ENCODE measurements at places on chromosomes 16 and 17. TPM values are rescaled to one million over a fixed set of nuclear protein-coding genes. Genes with fewer than 3 reads are reported as not detected.

DNA sequence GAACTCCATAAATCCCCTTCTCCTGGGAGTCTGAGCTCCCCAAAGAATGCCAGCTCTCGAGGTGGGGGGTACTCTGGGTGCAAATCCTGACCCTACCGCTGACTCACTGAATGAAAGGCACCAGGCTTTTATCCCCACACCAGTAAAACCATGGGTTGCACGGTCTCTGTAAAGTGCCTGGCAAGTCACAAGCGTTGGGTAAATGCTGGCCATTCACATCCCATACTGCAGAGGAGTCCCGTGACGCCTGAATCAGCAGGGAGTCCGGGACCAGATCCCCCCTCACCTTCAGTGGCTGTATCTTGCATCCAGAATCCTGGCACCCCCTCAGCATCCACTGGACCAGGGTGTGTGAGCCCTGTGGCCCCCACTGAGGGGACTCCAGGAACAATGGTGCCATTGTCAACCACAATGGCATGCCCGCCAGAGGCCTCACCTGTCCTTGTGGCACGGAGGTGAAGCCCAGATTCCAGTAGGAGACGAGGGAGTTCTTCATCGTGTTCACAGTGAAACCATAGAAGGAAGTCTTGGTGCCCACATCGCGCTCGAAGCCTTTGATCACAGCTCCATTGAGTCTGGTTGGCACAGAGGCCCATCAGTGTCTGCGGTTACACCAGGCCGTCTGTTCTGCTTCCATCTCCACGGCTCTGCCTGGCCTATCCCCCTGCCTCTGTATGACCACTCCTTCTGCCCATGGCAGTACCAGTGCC is 13.3 kb downstream of the ST6GALNAC2 start:
- DNase-seq = no peak
- H3K4me3 ChIP-seq = no peak overlapping the region
- H3K36me3 ChIP-seq = no peaks in the 10 kb centered on the region
- peaks cover 29% of the 10 kb centered on the region for H3K4me1 ChIP-seq
- no peaks in the 10 kb centered on the region for H3K27me3 ChIP-seq

COX6A2 gene
- not detected for total RNA-seq

DNA sequence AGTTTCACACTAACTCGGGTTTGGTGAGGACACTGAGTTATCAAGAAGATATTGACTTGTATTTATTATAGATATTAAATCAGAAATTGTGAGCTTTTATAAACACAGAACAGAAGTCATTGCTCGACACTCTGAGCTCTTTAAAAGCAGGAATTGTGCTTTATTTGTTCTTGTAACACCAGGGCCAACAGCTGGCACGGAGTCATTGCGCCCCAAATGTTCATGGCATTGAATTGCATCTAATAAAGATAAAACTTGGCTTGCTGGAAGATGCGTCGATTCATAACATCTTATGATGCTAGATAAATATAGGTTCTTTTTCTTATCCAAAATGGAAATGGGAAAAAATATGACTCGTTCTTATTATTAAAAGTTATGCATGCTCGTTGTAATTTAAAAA is 11.8 kb upstream of the MLYCD start:
- DNase-seq = no peak
- no peak overlapping the region for H3K4me3 ChIP-seq
- H3K27me3 ChIP-seq = no peaks in the 10 kb centered on the region

TBX21 gene
- 0.10 TPM for total RNA-seq

GRCh38 chr16:87556941-87557459 is 45.3 kb upstream of the JPH3 start:
- H3K27me3 ChIP-seq = no peaks in the 10 kb centered on the region
- no peak overlapping the region for H3K27ac ChIP-seq
- H3K36me3 ChIP-seq = no peaks in the 10 kb centered on the region
- H3K4me1 ChIP-seq = no peaks in the 10 kb centered on the region
- no peak overlapping the region for H3K4me3 ChIP-seq
- DNase-seq = no peak

- H3K27me3 ChIP-seq = no peaks in the 10 kb centered on the region
- peaks cover 6% of the 10 kb centered on the region for H3K4me1 ChIP-seq
- no peak overlapping the region for H3K27ac ChIP-seq
- no peak for DNase-seq
Measured at GRCh38 chr16:31270795-31271194, 11.0 kb downstream of the ITGAM start.

DNA sequence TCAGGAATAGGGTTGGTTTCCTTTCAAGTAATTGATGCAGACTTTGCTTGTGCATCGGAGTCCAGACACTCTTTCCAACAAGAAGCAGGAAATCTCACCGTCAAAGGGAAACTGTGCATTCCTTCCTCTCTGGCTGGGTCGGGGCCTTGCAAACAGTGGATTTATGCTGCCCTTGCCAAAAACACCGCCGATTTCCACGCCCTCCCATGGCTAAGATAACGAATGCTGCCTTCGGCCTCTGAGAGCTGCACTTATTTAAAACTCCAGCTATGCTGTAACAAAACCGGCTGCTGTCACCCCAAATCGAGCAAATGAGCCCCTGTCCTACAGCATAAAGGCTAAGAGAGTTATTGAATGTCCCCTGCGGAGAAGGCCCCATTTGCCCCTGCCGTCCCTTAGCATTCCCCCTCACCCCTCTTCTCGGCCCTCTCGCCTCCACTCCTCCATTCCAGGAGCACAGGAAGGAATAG is 275.5 kb upstream of the IRX5 start:
- no peak for DNase-seq
- no peaks in the 10 kb centered on the region for H3K4me1 ChIP-seq
- no peak overlapping the region for H3K27ac ChIP-seq
- no peak overlapping the region for H3K4me3 ChIP-seq
- H3K36me3 ChIP-seq = no peaks in the 10 kb centered on the region
- 0 out of 2 replicates have a peak, but pooled peaks cover 2% of the 10 kb centered on the region for H3K27me3 ChIP-seq

DNA sequence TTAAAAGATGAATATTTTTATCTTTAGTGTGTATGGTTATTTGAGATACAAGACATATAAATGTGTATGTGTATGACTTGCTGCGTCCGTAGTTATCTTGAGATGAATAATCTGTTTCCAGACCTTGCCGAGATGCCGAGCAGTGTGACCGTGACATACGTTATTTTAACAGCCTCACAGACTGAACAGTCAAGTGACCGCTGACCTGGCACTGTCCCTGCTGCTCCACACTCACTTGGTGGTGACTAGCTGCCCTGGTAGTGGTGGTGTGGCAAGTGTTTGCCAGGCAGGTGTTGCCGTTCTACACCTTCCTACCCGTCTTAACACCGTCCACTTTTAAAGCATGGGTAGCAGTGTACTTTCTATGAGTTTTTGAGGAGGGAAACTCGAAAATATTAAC is 5.0 kb downstream of the ZC3H18 start:
- no peak overlapping the region for H3K4me3 ChIP-seq
- no peaks in the 10 kb centered on the region for H3K27me3 ChIP-seq
- peaks cover 8% of the 10 kb centered on the region for H3K36me3 ChIP-seq
- no peak overlapping the region for H3K27ac ChIP-seq
- peaks cover 5% of the 10 kb centered on the region for H3K4me1 ChIP-seq

DNA sequence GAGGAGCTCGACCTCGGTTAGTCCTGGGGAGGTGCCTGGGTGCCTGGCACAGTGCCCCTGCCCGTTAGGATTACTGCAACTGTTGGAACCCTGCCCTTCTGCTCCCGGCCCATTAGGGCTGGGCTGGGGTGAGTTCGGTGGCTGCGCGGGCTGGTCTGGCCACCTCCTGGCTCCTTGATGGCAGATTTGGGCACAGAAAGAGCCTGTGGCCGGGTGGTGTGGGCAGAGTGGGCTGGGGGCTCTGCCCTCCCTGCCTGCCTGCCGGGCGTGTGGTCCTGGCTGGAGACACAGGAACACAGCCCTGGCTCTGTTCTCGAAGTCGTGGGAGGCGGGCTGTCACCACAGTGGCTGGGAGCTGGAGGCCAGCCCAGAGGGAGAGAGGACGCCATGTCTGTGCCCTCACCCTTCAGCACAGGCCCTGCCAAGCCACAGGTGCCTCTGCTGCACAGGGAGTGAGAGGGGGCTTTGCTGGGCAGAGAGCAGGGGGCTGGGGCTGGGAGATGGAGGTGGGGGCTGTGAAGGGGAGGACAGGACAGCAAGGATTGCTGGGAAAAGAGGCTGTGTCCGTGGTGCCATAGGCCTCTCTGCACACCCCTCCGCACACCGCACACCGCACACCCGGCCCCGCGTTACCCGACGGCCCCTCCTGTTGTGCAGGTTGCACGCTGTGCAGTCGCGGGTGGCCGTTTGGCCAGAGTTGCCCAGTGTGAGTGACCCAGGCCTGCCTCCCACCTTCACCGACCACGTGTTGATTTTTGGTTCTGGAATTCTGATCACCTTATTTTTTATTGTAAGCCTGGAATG is 236.6 kb upstream of the GSE1 start:
- no peaks in the 10 kb centered on the region for H3K36me3 ChIP-seq
- no peak overlapping the region for H3K4me3 ChIP-seq
